ENCODE measurements at places on chromosomes 3 and 15.

DNA sequence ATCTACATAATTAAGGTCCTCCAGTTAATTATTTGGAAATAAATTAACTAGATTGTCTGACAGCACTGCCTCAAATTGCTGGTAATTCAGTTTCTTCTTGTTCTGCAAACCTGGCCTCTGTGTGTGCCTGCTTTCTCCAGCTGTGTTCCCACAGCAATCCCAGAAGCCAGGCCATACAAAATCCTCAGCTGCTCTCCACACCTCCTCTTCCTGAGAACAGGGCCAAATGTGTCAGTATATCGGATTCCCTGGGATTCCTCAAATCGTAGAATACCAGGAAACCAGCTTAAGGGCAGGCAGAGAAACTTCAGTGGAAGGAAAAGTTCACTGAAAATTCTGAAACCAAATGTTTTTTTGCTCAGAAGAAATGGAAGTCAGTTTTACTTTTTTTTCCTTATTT is 261.4 kb downstream of the ZMAT3 start:
- no peak for DNase-seq

GRCh38 chr3:96844204-96844514 is 29.8 kb downstream of the EPHA6 start:
- DNase-seq, result no peak

DNA sequence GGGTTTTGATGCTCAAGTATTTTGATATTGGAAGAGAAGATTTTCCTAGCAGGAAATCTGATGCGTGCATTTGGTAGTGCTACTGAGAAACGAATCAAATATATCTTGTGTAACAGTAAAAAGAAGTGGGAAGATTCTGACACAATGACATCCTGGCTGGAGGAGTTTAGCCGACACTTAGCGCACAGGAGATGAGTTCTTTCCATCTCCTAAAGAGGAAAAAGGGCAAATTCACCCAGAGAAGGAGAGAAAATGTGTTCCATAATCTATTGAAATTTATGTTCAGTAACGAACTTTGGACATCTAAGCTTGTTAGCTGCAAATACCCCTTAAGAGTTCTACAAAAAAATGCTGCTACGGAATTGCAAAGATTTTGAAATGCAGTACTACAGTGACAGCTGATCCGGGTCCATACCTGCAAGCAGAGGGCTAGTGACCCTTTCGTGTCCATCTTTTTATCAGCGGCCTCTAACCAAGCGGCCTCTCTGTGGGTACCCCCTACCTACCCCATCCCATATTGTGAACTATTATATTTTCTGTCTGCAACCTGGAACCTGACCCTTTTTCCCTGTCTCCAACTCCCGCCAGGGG is 971 bp downstream of the CPOX start:
- no peak for DNase-seq

DNA sequence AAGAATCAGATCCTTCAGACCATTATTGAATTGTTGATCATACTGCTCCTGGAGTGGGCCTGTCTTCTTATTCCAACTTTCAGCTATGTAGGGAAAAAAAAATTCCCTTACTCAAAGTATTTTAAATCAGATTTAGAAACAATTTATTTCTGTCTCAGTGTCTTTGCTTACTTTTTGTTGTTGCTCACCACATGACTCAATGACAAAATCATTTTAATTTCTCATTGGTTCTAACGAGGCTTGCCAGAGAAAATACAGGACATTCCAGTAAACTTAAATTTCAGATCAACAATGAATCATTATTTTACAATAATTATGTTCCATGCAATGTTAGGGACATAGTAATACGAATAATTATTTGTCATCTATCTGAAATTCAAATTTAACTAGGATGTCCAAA is 748.5 kb upstream of the CBLB start:
- DNase-seq, result no peak

GRCh38 chr15:92883876-92884435 is 16.2 kb upstream of the CHD2 start:
- DNase-seq, result no peak

DNA sequence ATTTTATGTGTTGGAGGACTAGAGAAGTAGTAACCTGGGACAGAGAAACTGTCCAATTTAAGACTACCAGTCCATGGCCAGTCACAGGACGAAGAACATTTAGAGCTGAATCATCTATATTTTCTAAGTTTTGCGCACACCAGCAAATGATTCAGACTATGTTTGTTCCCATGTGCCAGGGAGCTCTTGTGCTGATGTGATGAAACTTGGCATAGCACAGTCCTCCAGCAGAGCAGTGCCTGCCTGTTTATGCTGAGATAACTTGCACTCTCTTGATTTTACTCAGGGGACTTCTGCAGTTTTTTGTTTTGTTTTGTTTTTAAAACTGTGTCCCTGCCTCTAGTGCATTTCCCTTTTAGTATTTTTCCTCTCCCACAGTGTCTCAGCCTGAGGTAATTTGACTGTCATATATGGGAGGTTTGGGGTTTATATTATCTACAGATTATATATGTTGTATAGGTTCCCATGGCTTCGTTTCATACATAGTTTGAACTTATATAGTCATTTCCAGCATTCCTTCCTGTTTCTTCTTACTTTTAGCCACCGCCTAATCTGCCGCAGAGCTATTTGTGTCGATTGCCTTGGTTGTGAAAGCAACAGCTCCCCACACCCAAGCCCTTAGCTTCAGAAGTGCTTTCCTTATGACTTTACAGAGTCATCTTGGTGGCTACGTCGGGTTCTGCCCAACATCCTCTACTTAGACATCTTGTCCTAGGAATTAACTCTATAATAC is 45.5 kb downstream of the PPM1L start:
- no peak for DNase-seq

DNA sequence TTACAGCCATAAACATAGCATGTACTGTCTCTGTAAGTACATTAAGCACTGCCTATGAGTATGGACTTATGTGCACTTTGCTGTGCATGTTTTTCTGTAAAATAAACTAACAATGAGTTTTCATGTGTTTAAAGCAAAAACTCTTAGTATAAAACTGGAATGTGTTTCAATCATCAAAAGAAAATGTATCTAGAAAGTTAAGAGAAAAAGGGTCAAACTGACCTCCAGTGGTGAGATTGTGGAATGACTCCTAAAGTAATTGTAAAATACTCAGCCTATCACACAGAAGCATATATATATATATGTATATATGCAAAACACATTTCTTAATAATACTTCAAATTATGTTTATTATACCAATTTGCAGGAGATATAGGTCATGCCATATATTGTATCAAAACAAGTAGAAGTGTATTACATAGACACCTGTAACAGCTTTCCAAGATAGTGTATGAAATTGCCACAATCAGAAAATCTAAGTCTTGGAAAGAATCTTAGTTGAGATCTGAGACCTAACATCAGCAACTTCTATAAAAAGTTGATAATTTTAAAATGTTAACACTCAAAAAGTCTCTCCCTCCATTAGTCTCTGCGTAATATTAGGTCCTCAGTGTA is 199.6 kb downstream of the FMN1 start:
- no peak for DNase-seq

GRCh38 chr3:177195242-177195991 is 1.9 kb downstream of the TBL1XR1 start:
- DNase-seq, result no peak

DNA sequence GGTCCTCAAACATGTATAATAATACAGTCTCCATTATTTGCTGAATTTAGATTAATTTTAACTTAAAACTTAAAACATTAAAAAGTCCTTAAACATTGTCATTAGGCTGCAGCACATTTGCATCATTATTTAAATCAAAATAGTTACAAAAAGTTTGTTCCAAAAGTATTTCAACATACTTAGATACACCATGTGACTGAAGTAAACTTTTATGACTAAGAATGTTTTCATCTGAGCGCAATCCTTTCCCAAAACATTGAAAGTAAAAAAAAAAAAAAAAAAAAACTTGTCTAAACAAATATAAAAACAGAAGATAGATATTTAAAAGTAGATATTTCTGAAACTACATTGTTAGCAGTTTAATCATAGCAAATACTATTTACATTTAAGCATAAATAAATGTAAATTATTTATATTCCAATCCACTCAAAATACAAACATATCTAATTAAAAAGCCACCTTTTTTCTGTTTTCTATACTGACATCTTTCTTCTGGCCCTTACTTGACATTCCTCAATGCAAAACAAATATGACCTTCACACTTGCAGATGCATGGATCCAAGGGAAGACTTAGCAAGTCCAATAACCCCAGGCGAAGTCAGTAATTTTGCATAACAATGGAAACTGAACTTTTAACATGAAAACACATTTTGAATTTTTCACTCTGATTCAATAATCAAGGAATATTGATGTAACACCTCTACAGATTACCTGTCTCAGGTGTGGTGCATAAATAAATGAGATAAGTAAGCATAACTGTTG is 10.3 kb downstream of the FAM227B start:
- DNase-seq, result no peak

GRCh38 chr15:39327005-39327730 is 253.7 kb upstream of the THBS1 start:
- DNase-seq, result no peak

DNA sequence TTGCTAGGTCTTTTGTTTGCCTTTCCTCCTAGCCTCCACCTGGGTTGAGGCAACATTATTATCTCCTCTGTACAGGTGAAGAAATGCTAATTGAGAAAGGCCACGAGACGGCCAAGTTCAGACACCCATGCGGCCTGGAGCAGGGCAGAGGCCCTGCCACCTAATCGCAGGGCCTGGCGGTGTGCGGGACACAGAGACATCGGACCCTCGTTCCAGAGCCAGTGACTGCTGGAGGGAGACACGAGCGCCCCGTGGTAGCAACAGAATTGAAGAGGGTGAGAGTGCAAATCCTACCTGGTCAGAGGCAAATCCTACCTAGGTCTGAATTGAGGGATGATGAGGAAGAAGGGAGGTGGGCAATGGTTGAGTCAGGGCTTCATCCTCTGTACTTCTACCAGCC is 113.8 kb upstream of the MEF2A start:
- no peak for DNase-seq

DNA sequence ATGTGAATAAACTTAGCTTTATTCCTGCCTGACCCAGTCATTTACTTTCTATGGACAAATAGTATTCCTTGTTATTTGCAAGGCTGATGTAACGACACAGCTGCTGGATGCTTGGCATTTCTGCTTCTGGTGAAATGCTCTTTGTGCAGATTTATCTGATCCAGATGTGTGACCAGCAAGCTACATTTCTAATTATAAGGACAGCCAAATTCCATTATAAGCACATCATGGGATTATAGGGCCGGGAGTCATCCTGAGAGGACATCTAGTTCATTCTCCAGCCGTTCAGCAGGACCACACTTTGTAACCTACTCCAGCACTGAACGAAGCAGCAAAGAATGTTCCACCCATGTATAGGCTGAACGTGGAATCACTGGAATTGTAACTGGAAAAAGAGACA is 42.9 kb downstream of the FNDC3B start:
- DNase-seq, result no peak

DNA sequence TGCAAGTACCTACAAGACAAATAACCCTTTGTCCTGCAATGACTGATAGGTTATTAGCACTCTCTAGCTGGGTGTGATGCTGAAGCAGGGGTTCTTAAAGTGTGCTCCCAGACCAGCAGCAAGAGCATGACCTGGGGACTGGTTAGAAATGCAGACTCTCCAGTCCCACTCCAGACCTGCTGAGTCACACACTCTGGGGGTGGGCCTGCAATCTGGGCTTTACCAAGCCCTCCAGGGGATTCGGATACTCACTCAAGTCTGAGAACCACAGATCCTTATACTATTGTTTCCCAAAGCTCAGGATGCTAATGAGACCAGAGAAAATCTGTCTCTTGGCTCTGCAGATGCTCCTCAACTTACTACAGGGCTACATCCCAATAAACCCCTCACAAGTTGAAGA is 142.1 kb upstream of the RAD18 start:
- no peak for DNase-seq

- no peak for DNase-seq
Measured at GRCh38 chr3:134477002-134477401, 8.8 kb downstream of the ANAPC13 start.

GRCh38 chr3:72494626-72495025 is 353.6 kb downstream of the SHQ1 start:
- DNase-seq, result no peak

DNA sequence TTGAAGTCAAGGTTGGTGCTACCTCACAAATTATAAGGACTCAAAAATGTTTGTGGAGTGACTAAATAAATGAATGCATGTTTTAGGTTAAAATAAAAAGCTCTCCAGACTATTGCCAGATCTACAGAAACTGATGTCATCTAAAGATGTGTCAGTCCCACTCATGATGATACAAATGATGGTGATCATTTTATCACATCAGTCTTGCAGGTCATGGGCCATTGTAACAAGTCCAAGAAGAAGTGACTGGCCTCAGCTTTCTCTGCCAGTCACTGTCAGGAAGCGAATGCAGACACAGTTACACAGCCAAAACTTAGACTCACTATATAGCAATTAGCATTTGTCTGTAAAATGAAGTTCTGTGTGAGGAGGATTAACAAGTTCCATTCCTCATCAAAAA is 18.5 kb downstream of the ATP8B4 start:
- no peak for DNase-seq

DNA sequence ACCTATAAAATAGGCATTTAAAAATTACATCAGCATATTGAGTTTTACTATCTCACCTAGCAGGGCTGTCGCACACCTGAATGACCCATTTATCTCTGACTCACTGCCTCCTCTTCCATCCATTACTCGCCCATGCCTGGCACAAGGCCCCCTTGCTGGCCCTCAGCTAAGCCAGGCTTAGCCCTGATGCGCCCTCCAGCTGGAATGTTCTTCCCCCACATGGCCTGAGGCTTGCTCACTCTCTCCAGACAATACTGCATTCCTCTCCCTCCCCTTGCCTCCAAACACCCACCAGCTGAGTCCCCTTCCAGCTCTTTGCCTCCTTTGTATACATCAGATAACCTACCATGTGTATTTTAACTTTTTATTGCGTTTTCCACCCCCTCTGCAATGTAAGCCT is 7.2 kb downstream of the SH3BP5 start:
- DNase-seq, result no peak

DNA sequence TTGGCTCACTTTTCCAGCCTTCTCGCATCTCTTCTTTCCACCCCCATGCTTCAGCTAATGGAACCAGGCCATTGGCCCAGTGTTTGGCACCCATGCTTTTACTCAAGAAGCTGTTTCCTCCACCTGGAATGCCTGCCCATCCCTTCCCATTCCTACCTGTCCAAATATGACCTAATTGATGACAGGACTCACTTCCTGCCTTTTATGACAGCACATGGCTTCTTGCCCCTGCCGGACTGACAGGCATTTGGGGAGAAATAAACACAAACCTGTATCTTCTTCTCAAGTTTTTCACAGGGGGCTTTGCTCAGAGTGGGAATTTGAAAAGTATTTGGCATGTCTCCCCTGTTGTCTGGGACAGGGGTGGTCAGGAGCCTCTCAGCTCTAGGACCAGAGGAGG is 120.1 kb downstream of the ABHD5 start:
- DNase-seq, result no peak

- no peak for DNase-seq
Measured at GRCh38 chr3:147795418-147795817, 386.3 kb downstream of the ZIC1 start.

Data from stimulated activated CD8-positive, alpha-beta memory T cell treated with anti-CD3 and anti-CD28 coated beads, Interleukin-7, amount 100 ng/mL, for 1 hour (primary cell).